NT2/D1 (cell line): ENCODE measurements at places on chromosomes 6 and 20.
A peak's percentile ranks its signal among the peaks of the same experiment; 100 is the strongest.

GRCh38 chr6:74568861-74569260 lies 637.0 kb downstream of the COL12A1 start:
- DNase-seq, result no peak

GRCh38 chr6:91718198-91718597 lies 1131.3 kb upstream of the MAP3K7 start:
- no peak for DNase-seq

GRCh38 chr6:134495203-134495889 lies 177.4 kb upstream of the SGK1 start:
- no peak for DNase-seq

DNA sequence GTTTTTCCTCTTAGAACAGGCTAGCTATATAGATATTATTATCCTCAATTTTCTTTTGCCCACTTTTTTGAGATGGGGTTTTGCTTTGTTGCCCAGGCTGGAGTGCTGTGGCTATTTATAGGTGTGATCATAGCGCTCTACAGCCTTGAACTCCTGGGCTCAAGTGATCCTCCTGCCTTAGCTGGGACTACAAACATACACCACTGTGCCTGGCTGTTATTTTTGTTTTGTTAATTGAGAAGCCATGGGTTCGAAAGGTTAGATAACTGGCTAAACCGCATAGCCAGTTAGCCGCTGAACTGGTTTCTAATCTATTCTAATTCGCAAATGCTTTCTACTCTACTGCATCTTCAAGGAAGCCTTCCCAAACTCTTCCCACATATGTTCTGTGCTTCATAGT lies 425.8 kb downstream of the CDKAL1 start:
- DNase-seq, result no peak

- no peak for DNase-seq
Observed at GRCh38 chr6:165200178-165200577, 109.2 kb downstream of the C6orf118 start.

- no peak for DNase-seq
Observed at GRCh38 chr20:11686195-11686594, 231.5 kb upstream of the BTBD3 start.

GRCh38 chr6:167226791-167227190 lies 64.3 kb upstream of the UNC93A start:
- DNase-seq, result no peak

DNA sequence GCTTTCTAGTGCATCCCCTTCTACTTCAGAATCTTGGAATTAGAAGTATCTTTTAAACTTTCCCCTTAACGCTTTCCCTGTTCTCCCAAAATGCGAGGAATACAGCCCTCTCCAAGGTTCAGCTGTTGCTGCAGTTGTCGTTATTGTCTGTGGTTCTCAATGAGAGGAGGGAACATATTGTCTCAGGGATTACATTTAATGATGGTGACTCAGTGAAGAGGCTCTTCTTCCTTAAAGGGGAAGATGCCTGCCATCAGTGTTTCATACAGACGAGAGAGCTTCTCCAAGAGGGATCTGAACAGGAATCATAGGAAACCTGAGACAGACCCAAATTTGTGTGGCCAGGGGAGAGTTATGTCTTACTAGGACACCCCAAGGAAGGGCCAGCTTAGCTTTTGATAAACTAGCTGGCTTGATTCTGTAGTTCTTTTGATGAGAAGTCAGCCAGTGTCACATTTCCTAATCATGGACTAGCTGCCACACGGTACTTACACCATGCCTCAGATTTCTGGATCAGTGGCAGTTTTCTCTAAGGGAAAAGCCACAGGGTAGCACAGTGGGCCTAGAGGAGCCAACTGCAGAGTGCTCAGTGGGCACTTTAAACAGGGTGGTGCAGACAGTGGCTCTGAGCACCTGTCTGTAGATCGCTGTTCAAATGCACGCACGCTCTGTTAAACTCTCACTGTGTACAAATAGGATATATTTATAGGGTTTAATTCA lies 59.7 kb upstream of the TMEM181 start:
- peak; percentile 6 for DNase-seq

- no peak for DNase-seq
Observed at GRCh38 chr6:167558246-167559177, 233.6 kb downstream of the TTLL2 start.

GRCh38 chr6:133359256-133359655 lies 118.1 kb downstream of the EYA4 start:
- no peak for DNase-seq
